ENCODE measurements at places on chromosomes 7 and 10.
A peak's percentile ranks its signal among the peaks of the same experiment; 100 is the strongest.

DNA sequence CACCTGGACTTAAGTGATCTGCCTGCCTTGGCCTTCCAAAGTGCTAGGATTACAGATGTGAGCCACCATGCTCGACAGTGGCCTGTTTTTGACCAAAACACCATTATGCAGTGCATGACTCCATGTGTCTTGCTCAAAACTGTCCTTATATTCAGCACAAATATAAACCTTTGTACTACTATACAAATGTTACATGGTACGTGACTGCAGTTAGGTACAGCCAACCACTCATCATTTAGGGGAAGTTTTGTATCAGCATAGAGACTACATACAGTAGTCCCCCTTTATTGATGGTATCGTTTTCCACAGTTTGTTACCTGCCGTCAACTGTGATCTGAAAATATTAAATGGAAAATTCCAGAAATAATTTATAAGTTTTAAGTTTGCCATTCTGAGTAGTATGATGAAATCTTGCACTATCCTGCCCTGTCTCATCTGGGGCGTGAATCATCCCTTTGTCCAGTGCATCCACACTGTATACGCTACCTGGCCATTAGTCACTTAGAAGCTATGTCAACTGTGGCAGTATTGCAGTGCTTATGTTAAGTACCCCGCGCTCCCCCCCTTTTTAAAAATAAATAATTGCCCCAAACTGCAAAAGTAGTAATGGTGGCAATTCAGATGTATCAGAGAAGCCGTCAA, 23.3 kb upstream of the ZNF282 start:
- no peak for DNase-seq

GRCh38 chr10:125462845-125463244, 220.1 kb downstream of the TEX36 start:
- no peak for DNase-seq

GRCh38 chr10:72834183-72834825, 59.2 kb upstream of the OIT3 start:
- peak; percentile 15 for DNase-seq

GRCh38 chr10:87878664-87879459, 15.4 kb downstream of the PTEN start:
- DNase-seq = no peak

DNA sequence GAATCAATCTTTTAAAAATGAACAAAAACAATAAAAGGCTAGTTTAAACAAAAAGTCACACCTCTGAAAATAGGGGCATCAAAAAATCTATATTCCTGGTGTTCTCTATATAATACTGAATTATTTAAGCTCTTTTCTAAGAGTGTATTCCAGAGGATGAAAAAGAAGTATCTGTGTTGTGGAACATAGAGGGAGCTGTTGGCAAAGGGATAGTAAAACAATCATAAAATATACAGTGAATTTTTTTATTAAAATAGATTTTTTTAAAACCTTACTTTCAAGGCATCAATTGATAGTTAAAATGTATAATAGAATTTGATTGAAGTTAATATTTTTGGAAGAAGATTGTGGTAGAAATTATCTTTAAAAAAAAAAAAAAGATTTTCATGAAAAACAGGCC, 1409.1 kb upstream of the CELF2 start:
- no peak for DNase-seq

DNA sequence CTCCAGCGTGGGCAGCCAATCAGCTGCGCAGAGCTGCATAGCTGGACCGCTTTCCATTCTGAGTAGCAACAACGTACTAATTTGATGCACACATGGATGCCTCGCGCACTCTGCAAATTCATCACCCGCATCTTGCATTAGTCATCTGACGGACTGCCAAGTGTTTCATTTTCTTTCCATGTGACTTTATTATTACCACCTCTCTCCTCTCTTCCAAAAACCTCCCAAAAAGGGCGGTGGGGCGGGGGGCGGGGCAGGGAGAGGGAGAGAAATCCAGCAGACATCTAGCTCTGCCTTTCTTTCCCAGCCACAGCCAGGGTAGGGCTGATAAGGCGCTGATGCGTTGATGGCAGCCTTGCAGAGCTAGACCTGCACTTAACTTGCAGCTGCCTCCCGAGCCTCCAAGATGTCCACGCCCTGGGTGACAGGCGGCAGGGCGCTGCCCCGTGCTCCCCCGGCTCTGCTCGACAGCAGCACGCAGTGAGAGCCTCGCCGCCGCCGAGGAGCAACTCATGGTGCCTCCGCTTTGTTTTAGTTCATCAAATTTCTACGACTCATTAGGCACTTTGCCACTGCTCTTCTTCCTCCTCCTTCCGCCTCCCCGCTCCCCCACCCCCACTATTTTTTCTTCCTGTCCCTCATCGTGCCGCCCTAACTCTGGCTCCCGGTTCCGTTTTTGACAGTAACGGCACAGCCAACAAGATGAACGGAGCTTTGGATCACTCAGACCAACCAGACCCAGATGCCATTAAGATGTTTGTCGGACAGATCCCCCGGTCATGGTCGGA, 147.3 kb downstream of the CELF2 start:
- no peak for DNase-seq

DNA sequence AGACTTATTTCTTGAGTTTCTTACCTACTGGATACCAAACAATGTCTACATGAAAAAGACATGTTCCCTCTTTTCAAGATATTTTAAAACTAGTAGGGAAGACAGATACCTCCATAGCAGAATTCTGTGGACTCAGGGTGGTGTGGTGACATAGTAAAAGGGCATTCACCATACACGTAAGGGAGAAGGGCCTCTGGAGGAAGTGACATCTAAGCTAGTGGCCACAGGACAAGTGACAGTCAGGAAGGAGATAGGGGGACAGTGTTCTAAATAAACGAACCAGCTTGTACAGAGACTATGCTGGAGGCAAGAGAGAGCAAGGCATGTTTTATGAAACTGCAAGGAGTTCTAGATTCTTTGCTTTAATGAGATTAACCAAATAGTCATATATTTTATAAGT, 321.7 kb upstream of the LRGUK start:
- DNase-seq = no peak

DNA sequence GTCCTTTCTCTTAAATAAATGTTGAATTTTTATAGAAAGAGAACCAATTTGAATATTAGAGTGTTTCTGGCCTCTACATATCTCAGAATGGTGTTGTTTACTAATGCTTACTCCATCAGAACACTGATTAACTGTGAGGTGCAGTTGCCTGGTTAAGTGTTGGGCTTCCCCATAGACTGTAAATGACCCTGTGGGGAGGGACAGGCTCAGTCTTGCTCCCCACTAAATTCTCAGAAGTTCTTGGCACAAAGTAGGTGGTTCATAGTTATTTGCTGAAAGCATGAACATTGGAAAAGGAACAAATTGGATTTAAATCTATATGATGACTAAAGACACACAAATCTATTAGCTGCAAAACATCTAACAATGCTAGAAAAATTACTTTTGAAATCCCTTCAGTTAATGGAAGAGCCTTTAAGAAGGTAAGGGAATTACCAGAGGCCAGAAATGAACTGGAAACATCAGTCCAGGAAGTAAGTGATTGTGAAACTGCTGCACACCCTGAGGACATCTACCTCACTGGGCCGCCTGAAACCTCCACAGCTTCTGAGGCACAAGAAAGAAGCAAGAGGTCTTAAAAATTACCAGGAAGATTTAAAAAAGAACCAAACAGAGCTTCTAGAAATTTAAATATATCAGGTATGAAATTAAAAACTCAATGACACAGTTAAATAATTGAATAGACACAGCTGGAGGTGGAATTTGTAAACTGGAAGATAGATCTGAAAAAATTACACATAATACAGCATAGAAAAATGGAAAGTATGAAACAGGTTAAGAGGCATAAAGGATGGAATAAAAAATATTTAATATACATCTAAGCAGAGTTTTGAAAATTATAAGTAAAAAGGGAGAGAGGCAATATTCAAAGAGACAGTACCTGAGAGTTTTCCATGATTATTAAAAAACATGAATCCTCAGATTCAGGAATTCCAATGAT, 17.8 kb upstream of the COMTD1 start:
- DNase-seq = no peak

DNA sequence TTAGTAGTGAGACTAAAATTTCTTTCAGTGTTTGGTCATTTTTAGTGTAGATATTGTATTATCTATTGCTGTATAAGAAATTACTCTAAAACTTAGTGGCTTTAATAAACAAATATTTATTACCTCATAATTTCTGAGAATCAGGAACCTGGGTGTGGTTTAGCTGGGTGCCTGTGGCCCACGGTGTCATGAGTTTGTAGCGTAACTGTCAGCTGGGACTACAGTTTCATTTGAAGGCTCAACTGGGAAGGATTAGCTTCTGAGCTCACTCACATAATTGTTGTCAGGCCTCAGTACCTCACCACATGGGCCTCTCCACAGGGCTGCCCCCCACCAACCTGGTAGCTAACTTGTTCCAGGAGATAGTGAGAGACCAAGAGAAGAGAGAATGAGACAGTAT, 98.5 kb downstream of the SRI start:
- no peak for DNase-seq

DNA sequence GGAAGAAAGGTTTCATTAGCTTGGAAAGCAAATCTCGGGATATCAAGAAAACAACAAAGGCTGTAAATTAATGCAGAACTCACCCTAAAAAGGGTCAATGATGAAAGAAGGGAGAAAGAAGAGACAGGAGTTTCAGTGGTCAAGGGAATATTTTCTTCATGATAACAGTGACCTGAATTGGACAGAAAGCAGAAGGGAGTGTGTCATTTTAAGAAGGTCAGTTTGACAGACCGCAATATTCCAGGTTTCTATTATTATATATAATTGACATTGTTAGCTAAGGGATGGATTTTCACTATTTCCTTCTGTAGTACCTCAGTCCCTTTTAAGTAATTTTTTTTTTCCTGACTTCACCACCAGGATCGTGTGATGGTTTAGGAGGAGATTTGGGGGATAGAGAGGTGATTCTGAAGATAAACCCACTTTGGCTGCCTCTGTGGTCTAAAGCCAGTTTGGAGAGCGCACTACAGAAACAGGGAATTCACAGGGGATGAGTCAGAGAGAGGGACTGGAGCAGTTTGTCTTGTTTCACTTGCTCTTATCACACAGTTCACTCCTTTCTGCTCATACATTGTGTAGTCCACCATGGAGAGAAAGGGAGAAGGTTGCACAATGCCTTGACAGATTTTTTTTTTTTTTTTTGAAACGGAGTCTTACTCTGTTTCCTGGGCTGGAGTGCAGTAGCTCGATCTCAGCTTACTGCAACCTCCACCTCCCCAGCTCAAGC, 417.9 kb downstream of the AUTS2 start:
- DNase-seq = no peak

GRCh38 chr7:128783143-128783861, 7.7 kb upstream of the OPN1SW start:
- DNase-seq = no peak

DNA sequence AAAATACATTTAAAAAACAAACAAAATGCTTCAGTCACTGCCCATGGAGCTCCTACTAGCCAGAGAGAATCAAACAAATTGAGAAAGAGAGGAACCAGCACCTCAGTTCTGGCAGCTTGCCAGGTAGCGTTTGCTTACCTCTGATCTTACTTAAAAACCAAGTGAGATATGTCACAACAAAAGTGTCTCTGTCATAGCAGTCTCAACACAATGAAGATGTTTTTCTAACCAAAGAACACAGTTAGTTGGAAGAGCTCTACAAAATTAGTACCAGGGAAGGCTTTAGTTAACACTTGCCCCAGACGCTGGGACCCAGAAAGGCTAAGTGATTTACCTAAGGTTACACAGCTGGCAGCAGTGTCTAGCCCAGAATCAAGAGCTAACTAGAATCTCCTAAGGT, 3.4 kb downstream of the DOCK4 start:
- no peak for DNase-seq

- DNase-seq = no peak
These were observed 127.7 kb downstream of the ADCY1 start for GRCh38 chr7:45701701-45702510.

DNA sequence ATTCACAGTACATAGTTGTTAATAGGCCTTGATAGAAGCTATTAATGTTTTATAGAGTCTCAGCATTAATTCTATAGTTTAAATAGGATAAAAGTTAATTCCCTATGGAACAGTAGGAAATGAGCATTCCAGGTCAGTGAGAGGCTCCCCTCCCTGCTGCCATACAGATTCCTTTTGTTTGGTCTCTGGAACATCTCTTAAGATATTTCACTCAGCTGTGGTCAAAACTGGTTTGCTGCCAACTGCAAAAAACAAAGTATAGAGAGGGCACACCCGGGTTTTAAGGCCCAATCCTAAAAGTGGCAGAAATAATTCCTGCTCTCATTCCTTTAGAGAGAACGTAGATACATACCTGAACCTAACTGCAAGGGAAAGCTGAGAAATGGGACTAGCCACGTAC, 51.3 kb downstream of the MDFIC start:
- DNase-seq = no peak

- no peak for DNase-seq
These were observed 5.0 kb upstream of the TBXAS1 start for GRCh38 chr7:139823959-139824521.

- no peak for DNase-seq
These were observed 57.6 kb downstream of the BMPR1A start for GRCh38 chr10:86813982-86814381.

DNA sequence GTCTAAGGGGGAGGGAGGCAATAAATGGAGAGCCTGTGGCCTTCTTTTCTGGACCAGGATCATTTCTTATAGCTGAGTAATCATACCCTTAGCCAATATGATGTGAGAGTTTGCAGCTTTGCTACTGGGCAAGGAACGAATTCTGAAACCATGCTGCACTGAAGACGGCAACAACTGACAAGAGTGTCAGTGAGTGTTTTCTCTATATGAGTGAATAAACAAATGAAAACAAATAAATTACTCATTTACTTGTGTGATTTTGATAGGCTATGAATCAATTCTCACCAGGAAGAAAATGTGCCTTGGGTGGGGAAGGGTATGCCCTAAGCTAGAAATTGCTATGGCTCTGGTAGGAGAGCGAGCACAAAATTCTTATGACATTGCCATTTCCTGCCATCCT, 79.4 kb upstream of the LRRN3 start:
- DNase-seq = no peak

GRCh38 chr7:151780631-151781030, 96.3 kb downstream of the PRKAG2 start:
- DNase-seq = no peak

DNA sequence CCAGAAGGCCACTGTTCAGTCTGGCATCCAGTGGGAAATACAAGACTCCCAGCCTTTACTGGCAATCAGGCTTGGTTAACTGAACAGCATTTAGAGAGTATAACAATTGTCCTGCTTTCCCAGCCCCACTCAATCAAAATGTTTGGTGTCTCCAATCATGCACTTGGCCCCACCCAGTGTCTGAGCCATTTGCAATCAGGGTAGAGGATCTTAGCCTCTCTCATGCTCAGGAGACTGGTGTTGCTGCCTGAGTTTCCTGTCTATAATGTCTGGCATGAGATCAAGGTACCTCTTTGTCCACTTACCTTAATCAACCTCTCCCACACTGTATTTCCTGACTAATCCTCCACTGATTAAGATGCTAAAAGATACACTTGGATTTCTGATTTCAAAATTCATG, 290.2 kb upstream of the GHITM start:
- DNase-seq = no peak

GRCh38 chr7:47581438-47581803, 490 bp downstream of the TNS3 start:
- no peak for DNase-seq
